Stimulated activated CD4-positive, alpha-beta T cell treated with anti-CD3 and anti-CD28 coated beads, Interleukin-2, amount 100 ng/mL, for 48 hours (primary cell): ENCODE measurements at places on chromosomes 5 and 9.

DNA sequence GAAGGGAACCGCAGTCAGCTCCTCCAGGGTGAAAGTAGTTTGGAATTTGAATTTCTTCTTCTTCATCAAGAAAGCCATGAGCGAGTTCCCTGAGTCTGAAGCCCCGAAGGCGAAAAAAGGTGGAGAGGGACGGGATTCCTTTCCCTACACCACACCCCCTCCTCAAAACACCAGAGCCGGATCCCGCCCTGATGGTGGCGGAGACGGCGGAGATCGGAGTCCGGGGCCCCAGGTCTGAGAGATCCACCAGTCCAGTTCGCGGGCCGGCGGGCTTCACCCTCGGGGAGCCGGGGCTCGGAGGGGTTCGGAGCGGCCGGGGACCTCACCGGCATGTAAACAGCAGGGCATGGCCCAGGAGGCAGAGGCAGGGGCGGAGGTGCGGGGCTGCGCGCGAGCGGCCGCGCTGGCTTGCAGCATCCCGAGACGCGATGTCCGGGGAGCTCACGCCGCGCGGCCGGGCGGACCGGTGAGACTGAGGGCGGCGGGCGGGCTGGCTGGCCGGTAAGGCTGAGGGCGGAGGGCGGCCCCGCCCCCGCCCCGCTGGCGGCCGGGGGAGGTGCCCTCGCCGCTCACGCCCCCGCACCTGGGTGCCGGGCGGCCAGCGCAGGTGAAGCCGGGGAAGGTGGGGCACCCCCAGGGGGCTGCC is 606 bp downstream of the EEIG1 start:
- no peak for DNase-seq

DNA sequence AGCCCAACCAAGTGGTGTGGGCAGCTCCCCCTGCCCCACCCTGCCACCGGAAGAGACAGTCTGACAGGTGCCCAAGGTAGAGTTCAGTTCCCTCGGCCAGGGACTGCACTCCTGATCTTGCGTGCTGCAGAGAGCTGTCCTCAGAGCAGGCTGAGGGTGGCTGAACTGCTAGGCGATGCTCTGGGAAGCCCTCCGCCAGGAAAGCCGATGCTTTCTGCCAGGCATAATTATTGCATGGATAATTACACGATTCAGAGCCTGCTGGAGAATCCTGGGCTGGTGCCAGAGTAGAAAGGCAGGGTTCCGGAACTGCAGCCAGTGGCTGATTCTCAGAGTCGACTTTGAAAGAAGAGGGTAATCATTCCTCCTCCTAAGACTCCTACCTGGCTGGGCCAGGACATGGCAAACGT is 19.3 kb downstream of the KCNIP1 start:
- DNase-seq = no peak

DNA sequence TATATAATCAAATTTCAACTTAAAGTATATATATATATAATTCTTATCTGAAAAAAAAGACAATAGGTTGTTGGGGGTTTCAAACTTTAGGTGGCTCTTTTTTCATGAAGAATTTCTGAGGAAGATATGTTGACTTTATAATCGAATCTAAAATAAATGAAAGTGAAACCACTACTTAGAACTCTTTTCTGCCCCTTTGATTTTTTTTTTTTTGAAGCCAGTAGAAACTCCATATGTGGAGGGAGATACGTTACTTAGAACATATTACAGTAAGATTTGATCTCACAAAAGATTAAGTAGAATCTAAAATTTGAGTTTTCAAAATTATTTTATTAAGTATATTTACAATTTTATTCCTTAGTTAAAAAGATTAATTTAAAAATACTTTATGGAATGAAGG is 96.9 kb downstream of the ATG10 start:
- DNase-seq = no peak

- peak; percentile 55 for DNase-seq
These were observed 13.9 kb downstream of the REXO4 start for GRCh38 chr9:133403766-133404453.

- no peak for DNase-seq
These were observed 1139.1 kb upstream of the SEMA6A start for GRCh38 chr5:117713585-117714198.

GRCh38 chr9:4979239-4979638 is 5.8 kb upstream of the JAK2 start:
- DNase-seq = no peak

DNA sequence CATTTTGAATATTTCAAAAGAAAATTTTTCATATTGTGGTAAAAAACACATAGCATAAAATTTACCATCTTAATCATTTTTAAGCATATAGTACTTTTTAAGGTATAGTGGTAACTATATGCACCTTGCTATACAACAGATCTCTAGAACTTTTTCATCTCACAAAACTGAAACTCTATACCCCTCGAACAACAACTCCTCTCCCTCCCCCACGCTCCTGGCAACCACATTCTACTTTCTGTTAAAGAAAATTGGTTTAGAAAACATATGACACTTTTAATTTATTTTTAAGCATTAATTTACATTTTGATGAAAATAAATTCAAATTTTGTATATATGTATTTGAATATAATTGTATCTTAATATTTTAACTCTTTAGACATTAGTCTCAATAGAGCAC is 147.2 kb upstream of the EFNA5 start:
- DNase-seq = no peak

- DNase-seq = no peak
These were observed 19.6 kb downstream of the ADAMTSL1 start for GRCh38 chr9:18493451-18493993.

DNA sequence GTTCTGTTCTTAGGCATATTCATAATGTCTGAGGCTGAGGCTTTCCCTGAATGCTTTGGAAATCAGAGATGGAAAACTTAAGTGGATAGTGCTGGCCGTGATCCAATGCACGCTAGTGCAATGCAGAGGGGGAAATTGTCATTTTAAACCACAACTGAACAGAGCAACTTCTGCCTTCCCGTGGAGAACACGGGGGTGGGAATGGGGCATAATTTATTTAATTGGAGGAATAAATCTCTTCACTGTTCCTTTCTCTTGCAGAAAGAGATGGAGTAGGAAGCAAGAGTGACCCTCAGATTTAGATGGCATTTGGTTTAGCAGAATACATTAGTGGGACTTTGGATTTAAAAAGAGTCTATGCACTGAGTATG is 22.9 kb upstream of the NREP start:
- DNase-seq = no peak

DNA sequence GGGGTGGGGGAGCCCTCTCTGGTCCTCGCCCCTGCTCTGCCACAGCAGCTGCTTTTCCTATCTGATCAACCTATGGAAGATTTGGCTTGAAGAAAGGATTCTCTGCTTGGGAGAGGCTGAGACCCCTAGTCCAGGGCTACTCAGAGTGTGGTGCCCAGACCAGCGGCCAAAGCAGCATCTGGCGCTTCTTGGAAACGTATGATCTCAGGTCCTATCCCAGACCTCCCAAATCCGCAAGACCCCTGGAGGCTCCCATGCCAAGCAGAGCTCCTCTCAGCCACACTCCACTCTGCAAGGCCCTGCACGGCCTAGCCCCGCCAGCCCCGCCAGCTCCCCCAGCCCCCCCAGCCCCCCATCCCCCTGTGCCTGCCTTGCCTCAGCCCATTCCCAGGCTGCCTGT is 181.7 kb downstream of the GAPVD1 start:
- no peak for DNase-seq

DNA sequence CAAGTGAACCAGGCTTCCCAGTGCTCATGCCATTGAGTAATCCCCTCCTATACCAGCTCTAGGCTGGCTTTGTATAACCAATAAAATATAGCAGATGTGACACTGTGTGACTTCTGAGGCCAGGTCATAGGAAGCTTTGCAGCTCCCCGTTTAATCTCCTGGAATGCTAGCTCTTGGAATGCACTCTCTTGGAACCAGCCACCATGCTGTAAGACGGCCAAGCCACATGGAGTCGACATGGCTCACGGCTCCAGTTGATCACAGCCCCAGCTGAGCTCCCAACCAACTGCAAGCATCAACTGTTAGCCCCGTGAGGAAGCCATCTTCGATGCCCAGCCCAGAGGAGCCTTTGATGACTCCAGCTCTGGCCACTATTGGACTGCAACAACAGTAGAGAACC is 74.5 kb downstream of the SH3TC2 start:
- DNase-seq = no peak

- DNase-seq = no peak
These were observed at the start of gene ISL1 for GRCh38 chr5:51383131-51384121. Gene ISL1, plus strand, starts transcription at chr5:51383448. Its CDS starts 224 bp downstream, at chr5:51383672.

- no peak for DNase-seq
These were observed 14.1 kb downstream of the SLC25A46 start for GRCh38 chr5:110752953-110753352.

- DNase-seq = no peak
These were observed 21.1 kb downstream of the PDE8B start for GRCh38 chr5:77231471-77232138.

GRCh38 chr5:122405751-122406150 is 93.7 kb downstream of the SNCAIP start:
- no peak for DNase-seq

GRCh38 chr5:56751572-56752313 is 63.6 kb upstream of the MAP3K1 start:
- DNase-seq = no peak

DNA sequence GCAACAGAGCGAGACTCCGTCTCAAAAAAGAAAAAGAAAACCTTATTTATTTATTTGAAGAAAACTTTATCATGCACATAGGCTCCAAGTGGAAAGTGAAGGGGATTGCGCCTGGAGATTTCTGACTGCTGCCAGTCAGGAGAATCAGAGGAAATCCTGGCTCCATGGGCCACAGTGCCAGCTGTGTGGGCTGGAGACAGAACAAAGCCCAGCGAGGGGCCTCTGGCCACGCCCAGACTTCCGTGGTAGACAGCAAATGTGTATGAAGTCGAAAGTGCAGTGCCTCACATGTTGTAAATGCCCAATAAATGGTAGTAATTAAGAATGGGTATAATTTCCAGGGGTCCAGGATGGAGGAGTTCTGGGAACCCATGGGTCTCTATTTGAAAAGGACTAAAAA is 75.8 kb upstream of the WWC1 start:
- DNase-seq = no peak

DNA sequence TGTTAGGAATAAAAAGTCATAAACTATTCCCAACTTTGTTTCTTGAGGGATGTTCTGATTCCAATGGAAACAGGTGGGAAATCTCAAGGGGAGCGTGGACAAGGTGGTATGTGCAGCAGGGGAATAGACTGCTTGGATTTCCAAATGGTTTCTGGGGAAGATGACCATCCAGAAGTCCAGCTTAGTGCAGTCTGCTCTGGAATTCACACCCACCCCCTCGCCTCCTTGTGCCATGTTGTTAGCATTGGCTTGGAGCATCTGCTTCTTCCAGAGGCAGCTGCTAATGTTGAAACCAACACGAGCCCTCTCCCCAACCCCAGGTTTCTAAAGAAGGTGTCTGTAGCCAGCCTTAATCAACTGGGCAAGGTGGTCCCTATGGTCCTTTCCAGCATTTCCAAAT is 90.9 kb downstream of the PDE6A start:
- no peak for DNase-seq

- no peak for DNase-seq
These were observed 167.1 kb upstream of the PAPPA start for GRCh38 chr9:115986508-115986907.

DNA sequence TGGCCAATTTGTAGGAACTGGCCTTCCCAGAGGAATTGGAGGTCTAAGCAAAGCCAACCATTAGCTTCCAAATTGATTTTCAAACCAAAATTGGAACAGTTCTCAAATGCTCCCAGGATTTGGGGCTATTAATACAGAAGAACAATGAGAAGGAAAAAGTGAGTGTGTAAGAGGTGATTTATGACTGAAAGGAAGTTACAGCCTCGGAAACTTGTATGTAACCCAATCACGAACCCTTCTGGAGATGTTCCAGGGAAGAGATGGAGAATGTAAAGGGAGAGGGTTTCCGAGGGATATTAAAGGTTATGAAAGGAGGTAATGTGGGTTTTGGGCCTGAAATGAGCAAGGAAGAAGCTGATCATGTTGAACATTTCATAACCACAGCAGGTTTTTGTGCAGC is 93.2 kb upstream of the CXCL14 start:
- no peak for DNase-seq

DNA sequence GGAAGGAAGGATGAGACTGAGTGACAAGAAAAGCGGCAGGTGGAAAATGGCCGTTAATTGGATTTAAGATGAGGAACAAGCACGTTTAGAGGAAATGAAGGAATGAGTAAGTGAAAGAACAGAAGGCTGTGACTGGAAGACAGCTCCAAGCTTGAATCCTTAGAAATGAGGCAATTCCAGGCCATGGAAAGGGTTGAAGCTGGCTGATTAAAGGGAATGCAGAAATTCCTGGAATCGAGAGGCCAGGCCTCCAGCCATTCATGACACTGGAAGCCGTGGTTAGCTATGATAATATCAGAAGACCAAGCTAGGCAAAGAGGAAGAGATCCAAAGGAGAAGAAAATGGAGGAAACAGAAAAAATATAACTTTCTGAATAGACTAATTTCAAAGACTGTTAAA is 84.2 kb downstream of the ARL15 start:
- DNase-seq = no peak
